Activated gamma-delta T cell treated with Interleukin-2 at 50 U/mL for 16 hours (primary cell): ENCODE measurements at places on chromosomes 7 and 10.

DNA sequence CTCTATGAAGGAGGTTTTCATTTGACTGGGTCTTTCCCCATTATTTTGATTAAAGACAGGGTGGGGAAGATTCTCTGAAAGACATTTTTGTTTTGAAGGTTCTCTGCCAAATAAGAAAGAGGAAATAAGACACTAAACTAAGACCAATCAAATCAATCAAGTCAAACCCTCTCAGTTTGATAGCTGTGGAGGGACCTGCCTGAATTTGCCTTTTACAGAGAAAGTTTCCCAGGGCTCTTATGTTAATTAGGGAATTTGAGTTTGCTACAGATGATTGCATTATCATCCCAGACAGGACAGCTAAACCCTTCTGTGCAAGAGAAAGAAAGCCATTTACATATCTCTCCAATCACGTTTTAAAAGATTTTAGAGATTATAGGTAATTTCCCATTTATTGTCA is 80.0 kb downstream of the CSTF2T start:
- no peak for DNase-seq

- DNase-seq, result no peak
These were observed 10.4 kb downstream of the STMP1 start for GRCh38 chr7:135672560-135673359.

DNA sequence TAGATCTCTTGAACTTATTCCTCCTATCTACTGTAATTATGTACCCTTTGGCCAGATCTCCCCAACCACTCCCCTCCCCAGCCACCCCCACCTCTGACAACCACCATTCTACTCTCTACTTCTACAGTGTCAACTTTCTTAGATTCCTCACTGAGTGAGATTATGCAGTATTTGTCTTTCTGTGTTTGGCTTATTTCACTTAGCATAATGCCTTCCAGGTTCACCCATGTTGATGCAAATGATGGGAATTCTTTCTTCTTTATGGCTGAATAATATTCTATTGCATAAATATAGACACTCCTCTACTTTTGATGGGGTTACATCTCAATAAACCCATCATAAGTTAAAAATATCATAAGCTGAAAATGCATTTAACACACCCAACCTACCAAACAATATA is 21.3 kb upstream of the HNRNPH3 start:
- no peak for DNase-seq

DNA sequence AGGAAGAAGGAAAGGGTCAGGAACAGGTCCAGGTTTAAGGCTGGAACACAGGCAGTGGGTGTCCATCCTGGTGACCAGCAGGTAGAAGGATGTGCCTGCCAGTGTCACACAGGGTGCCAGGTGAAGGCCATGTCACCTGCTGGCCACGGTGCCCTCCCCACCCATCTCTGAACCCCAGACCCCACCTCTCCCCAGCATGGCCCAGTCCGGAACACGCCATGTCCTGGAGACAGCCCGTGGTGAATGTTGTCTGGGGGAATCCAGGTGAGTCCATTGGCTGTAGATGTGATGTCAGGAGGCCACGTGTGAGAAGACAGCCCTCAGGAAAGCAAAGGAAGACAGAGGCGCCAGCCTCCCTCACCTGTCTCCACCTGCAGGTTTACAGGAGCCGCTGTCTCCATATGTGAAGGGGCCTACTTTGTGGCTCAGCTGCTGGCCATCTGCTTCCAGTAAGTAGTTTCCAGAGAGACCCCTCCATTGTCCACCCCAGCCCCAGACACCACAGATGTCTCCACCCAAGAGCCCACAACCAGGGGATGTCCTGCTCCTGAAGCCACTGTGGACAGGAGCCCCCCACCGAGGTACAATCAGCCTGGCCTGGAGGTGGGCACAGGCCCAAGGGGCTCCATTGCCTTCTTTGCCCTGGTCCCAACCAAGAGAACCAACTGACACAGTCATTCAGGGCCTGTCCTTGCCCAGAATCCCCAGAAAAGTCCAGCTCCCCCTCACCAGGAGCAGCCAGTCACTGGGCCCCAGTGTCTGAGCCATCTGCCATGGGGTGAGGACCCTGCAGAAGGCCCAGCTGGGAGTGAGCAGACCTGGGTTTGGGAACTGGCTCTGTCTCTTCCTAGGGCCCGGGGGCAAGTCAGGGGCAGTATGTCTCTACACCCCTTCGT is 20.7 kb downstream of the TMEM72 start:
- DNase-seq, result no peak

DNA sequence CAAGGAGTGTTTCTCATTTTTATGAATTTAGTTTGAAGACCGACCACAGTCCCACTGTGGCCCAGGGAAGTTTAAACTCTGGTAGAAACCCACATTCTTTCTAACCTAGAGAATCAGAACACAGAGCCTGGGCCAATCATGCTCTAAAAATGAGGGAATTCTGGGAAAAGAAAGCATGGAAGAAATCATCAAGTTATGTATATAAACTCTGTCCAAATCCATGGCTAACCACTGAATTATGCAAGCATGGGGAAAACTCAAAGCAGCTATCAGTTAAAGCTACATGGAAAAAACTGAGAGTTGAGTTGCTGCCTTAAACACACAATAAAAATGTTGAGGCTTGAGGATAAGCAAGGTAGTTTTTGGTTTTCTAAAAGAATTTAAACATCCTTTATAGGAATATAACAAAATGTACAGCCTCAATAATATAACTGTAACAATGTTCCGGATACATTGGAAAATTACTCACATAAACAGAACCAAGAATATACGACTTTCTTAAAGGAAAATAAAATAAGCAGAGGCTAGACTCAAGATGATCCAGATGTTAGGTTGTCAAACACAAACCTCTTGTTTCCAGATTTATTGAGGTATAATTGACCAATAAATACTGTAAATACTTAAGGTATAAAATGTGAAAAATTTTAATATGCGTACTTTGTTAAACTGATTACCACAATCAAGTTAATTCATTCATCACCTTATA is 311.2 kb upstream of the GNAI1 start:
- no peak for DNase-seq

DNA sequence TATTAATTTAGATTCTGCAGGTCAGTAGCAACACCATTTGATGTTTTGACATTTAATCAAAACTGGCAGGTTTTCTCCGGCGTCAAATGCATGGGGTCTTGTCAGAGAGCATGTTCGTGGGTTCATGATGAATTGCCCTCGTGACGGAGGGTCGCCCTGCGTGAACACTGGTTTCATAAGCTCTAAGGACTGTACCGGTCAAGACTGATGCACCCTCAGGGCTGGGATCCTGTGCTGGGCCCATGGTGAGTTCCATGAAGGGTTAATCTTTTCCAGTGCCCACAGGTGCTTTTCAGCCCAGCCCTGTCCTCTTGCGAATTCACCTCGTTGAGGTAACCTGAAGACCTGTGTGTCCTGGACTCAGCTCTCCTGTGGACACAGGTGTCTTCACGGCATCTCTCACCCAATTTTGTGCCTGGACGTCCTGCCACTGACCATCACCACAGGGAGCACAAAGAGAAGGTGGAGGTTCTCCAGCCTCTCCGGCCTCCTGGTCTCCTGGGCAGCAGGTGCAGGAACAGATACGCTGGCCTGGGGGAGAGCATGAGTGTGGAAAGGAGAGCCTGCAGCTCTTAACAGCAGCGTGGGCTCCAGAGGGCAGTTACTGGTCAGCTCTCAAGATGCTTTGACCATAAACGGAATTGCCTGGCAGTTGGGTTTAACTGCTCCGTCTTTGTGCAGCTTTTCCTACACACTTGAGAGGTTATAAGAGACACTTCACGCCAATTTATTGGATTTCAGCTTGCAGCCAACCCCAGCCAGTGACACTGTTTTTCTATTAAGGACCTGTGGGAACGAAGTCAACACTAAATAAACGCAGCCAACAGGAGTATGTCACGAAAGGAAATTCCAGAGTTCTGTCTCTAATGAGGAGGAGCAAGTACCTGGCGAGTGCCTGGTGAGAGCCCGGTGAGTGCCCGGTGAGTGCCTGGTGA is 37.4 kb upstream of the CFAP46 start:
- no peak for DNase-seq

GRCh38 chr7:98841179-98841997 is 28.4 kb downstream of the TMEM130 start:
- DNase-seq, result peak; percentile 68
